ENCODE measurements at places on chromosomes 5 and 9. TPM values are rescaled to one million over a fixed set of nuclear protein-coding genes. Genes with fewer than 3 reads are reported as not detected.

TRIM32 gene
- 18.2 TPM for total RNA-seq

GRCh38 chr9:99008203-99008602, 64.5 kb downstream of the COL15A1 start:
- no peak overlapping the region for H3K4me3 ChIP-seq
- no peak overlapping the region for H3K27ac ChIP-seq
- no peaks in the 10 kb centered on the region for H3K27me3 ChIP-seq
- no peak for DNase-seq

DNA sequence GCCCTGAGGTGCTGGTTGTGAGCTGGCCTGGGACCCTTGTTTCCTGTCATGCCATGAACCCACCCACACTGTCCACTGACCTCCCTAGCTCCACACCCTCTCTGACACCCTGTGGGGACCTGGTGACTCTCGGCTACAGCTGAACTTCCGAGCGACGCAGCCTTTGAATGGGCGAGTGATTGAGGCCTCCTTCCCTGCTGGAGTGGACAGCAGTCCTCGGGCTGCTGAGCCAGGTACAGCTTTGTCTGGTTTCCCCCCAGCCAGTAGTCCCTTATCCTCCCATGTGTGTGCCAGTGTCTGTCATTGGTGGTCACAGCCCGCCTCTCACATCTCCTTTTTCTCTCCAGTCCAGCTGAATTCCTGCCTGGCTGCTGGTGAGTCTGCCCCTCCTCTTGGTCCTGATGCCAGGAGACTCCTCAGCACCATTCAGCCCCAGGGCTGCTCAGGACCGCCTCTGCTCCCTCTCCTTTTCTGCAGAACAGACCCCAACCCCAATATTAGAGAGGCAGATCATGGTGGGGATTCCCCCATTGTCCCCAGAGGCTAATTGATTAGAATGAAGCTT, 6.1 kb downstream of the CA9 start:
- no peak overlapping the region for H3K4me3 ChIP-seq
- no peak for DNase-seq
- H3K36me3 ChIP-seq, result peaks cover 16% of the 10 kb centered on the region
- peaks cover 4% of the 10 kb centered on the region for H3K27me3 ChIP-seq

GRCh38 chr5:42772265-42772993, 15.8 kb downstream of the CCDC152 start:
- no peaks in the 10 kb centered on the region for H3K36me3 ChIP-seq
- no peaks in the 10 kb centered on the region for H3K4me1 ChIP-seq
- H3K27ac ChIP-seq, result no peak overlapping the region
- H3K4me3 ChIP-seq, result no peak overlapping the region

GRCh38 chr5:33934176-33934575, 2.0 kb upstream of the RXFP3 start:
- peaks cover 31% of the 10 kb centered on the region for H3K27me3 ChIP-seq
- H3K4me3 ChIP-seq, result no peak overlapping the region
- H3K27ac ChIP-seq, result no peak overlapping the region
- no peaks in the 10 kb centered on the region for H3K36me3 ChIP-seq
- DNase-seq, result no peak

All from endothelial cell of umbilical vein (primary cell).